ENCODE measurements at places on chromosomes 12 and 14.

- DNase-seq, result no peak
Measured at GRCh38 chr14:101844219-101844618, 82.7 kb downstream of the PPP2R5C start.

DNA sequence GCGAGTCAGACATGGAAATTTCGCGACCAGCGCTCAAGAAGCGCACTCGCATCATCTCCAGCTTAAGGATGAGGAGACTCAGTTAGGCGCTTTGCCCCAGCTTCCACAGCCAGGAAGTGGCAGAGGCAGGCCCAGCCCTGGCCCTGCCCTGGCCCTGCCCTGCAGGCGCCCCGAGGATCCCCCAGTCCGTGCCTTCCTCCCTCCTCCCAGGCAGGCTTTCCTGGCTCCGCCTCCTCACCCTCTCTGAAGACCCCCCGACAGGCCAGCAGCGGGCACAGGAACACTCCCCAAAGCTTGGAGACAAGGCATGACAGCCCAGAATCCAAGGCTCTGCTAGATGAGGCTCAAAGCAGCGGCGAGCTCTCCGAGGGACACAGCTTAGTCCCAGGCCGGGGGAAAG is 25.1 kb downstream of the UBR7 start:
- DNase-seq, result no peak

DNA sequence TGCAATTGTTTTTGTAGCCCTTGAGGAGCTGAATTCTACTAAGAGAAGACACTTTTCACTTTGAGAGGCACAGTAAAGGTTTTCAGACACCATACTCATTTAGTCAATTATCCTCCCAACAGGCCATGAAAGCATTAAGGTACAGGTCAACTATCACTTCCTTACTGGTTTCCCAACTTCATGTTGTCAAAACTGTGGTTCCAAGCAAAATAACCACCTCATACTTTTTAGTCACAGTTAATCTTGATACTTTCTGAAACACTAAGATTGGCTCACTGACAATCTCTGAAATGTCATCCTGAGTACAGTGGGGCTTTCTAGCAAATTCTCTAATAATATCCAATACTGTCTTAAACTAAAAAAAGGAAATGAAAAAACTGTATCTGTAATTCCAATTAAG is 71.7 kb downstream of the SLC2A13 start:
- DNase-seq, result no peak

DNA sequence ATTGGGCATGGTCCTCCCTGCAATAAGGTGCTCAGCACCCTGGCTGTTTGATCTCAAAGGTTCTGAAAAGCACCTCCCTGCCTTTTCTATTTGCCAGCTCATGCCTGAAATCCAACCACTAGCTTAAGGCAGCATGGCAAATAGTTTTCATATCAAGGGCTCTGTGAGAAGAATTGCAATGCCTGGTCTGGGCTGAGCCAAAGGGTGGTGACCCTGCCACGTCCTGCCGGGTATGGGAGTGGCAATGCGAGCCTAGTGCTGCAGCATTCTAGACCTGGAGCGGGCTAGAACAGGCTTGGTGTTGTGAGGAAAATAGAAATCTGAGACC is 2.3 kb upstream of the SCNN1A start:
- DNase-seq, result no peak

DNA sequence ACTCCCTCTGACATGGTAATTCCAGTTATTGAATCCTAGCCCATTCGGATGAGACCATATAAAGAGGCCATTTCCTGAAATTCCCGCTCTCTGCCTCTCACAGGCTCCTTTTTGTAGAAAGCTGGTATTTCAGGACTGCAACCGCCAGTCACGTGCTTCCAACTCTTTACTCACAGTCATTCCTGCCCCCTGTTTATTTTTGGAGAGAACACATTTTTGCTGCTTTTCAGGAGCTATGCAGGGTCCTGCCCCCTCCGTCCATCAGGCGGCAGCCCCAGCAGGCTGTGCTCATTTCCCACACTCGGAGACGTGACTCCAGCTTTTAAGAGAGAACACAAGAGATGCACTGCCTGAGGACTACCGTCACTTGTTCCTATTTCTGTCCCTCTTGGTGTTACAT is 26.8 kb downstream of the IFT43 start:
- DNase-seq, result no peak

GRCh38 chr14:77043984-77044485 is 15.5 kb upstream of the IRF2BPL start:
- no peak for DNase-seq

GRCh38 chr12:61514016-61514415 is 746.2 kb upstream of the USP15 start:
- no peak for DNase-seq

GRCh38 chr12:16155938-16156337 is 121.5 kb downstream of the SLC15A5 start:
- no peak for DNase-seq

DNA sequence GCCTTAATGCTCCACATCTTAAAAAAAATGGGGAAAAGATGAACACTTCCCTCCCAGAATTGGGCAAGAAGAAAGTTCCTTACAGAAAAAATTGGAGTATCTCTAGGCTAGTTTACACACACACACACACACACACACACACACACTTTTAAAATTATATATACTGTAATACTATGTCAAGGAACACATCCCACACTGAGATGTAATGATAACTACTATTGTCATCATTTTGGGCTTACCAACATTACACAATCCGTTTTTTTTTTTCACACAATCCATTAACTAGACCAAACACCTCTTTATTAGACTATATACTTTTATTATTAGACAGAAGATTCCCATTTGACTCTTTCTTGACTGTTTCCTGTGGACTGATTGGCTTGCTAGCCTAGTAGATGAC is 2.5 kb downstream of the LTBR start:
- no peak for DNase-seq

- DNase-seq, result no peak
Measured at GRCh38 chr12:40993158-40993557, 195.0 kb upstream of the PDZRN4 start.

GRCh38 chr12:125203145-125203765 is 138.0 kb downstream of the AACS start:
- DNase-seq, result no peak

- DNase-seq, result no peak
Measured at GRCh38 chr14:72739446-72740405, 154.2 kb downstream of the DPF3 start.

GRCh38 chr12:31323391-31324115 is 2.4 kb downstream of the SINHCAF start:
- DNase-seq, result no peak

- no peak for DNase-seq
Measured at GRCh38 chr14:35879654-35880249, 53.6 kb downstream of the BRMS1L start.

DNA sequence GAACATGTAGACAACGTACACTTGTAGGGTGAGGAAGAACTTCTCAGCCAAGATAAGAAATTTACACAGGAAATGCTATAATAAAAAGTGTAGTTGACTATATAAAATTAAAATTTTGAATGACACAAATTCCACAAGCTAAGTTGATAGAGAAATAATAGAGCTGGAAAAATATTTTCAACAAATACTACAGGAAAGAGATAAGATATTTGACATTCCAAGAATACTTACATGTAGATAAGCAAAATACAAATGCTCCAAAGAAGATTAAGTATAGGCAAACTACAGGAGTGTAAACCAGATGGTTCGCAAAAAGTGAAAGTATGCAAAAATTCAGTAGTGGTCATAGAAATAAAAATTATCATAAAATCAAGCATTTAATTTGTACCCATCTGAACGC is 49.2 kb upstream of the ANP32D start:
- no peak for DNase-seq

Data from stimulated activated CD8-positive, alpha-beta memory T cell treated with anti-CD3 and anti-CD28 coated beads, Interleukin-4, amount 100 ng/mL, for 4 hours (primary cell).